ENCODE measurements at places on chromosomes 7 and 10.
A peak's percentile ranks its signal among the peaks of the same experiment; 100 is the strongest.

- H3K4me1 ChIP-seq, result no peaks in the 10 kb centered on the region
- H3K27me3 ChIP-seq, result peaks cover 3% of the 10 kb centered on the region
- DNase-seq, result no peak
- no peaks in the 10 kb centered on the region for H3K36me3 ChIP-seq
These were observed 7.3 kb downstream of the ICA1 start for GRCh38 chr7:8254667-8255066.

- DNase-seq, result peak; percentile 15
- no peaks in the 10 kb centered on the region for H3K27me3 ChIP-seq
- no peak overlapping the region for H3K4me3 ChIP-seq
- no peaks in the 10 kb centered on the region for H3K36me3 ChIP-seq
- H3K4me1 ChIP-seq, result peaks cover 13% of the 10 kb centered on the region
These were observed 156.3 kb downstream of the DIP2C start for GRCh38 chr10:533186-533585.

DNA sequence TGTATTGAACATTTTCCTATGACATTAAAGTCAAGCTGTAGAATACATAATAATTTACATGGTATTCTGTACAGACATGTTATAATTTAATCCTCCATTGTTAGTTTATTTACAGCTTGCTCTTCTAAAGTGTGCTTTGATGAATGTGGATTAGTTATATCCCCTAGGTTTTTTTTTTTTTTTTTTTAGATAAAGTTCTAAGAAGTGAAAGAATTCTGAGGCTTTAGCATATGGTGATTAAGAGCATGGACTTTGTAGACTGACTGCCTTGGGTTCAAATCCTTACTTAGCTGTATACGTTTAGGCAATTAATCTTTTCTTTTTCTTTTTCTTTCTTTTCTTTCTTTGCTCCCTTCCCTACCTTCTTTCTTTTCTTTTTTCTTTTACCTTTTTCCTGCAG, 44.9 kb downstream of the MKLN1 start:
- no peak overlapping the region for H3K4me3 ChIP-seq
- H3K4me1 ChIP-seq, result peaks cover 26% of the 10 kb centered on the region
- no peak overlapping the region for H3K27ac ChIP-seq
- no peaks in the 10 kb centered on the region for H3K36me3 ChIP-seq
- no peaks in the 10 kb centered on the region for H3K27me3 ChIP-seq

GRCh38 chr7:141251957-141252356, 178.1 kb downstream of the TMEM178B start:
- H3K27ac ChIP-seq, result no peak overlapping the region
- H3K27me3 ChIP-seq, result no peaks in the 10 kb centered on the region
- no peaks in the 10 kb centered on the region for H3K36me3 ChIP-seq

GRCh38 chr10:84241185-84241790, at the start of gene LRIT1:
Gene LRIT1 (minus strand): TSS chr10:84241546. CDS start chr10:84241439, 107 bp downstream.
- no peaks in the 10 kb centered on the region for H3K4me1 ChIP-seq
- no peaks in the 10 kb centered on the region for H3K36me3 ChIP-seq
- no peak for DNase-seq
- H3K4me3 ChIP-seq, result no peak within 1 kb of the TSS

DNA sequence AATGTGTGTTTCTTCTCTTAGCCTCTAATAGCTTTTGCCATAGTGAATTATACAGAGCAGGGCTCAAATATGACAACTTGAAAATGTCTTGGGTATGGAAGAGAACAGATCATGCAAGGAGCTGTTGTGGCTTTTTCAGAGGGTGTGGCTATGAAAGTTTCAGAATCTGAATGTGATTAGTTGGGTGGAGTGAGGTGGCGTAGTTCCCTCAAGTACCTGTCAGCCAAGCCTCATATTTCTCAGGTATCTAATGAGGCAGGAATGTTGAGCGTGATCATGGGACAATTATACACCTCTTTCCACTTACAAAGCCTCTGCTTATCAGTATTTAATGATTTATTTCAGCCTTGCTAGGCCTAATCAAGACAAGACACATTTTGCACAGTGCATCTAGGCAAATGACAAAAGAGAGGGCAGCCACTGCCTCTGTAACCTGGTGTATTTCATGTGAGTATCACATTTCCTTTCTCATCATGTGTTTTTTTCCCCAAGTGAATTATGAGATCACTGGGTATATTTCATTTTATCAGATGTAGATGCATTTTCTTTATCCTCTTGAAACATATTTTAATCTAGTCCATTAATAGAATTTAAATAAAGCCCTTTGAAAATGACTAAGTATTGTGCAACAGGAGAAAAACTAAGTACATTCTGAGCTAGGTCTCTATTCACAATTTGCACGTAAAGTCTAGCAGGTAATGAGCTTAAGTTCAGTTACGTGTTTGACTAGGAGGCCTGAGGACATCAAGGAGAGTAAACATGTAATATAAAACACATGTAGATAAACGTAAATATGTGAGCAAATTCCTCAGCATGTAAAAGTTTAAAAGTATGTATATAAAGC, 644.4 kb upstream of the IGFBP3 start:
- no peaks in the 10 kb centered on the region for H3K27me3 ChIP-seq
- peaks cover 11% of the 10 kb centered on the region for H3K4me1 ChIP-seq
- H3K36me3 ChIP-seq, result no peaks in the 10 kb centered on the region
- peak overlapping the region; percentile 69 for H3K27ac ChIP-seq
- H3K4me3 ChIP-seq, result no peak overlapping the region
